ENCODE measurements at places on chromosomes 5 and 9. TPM values are rescaled to one million over a fixed set of nuclear protein-coding genes. Genes with fewer than 3 reads are reported as not detected.

TMEM252 gene
- total RNA-seq, result not detected

PFN3 gene
- total RNA-seq, result not detected

MAP1B gene
- total RNA-seq, result 22.4 TPM

SH2D3C gene
- total RNA-seq, result 15.1 TPM

INSL6 gene
- not detected for total RNA-seq

Data from skeletal muscle tissue (tissue), 5 donors.